ENCODE measurements at places on chromosomes 6 and 20. TPM values are rescaled to one million over a fixed set of nuclear protein-coding genes. Genes with fewer than 3 reads are reported as not detected.

MAPK13 gene
- 72.2 TPM for total RNA-seq

THBD gene
- total RNA-seq: 11.6 TPM

ANGPT4 gene
- 0.20 TPM for total RNA-seq

GATA5 gene
- 8.7 TPM for total RNA-seq

SPAG4 gene
- 7.2 TPM for total RNA-seq

DNA sequence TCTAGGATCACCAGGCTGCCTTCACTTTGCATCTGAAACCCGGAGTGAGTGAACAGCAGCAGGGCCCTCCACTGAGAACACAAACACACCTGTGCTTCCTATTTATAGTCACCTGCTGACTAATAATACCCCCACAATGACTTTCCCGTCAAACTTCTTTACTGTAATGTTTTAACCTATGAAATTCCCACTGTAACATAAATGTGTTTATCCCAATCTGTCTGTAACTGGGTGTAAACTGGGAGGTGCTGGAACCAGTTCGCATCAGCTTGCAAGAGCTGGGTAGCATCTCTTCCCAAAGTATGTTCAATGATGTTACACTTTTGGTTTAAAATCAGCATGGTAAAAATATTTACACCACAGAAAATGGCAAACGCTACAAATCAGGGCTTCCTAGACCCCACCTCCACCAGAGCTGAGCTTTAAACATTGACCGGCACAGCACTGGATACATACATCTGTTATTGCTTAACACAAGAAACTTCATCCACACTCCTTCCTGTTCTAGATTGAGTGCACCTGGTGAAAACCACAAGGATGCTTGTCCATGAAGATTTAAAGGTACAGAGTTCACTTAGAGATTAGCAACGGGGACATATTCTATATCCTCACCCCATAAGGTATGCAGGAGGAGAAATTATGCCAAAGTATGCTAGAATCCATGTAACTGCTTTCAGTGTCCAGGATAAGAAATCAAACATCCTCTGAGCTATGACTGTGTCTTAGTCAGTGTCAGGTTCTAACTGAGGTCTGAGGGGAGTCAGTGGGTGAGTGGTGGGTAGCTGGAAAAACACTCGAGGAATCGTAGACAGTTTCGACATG lies 79.0 kb downstream of the ALDH8A1 start:
- DNase-seq: no peak

GRCh38 chr6:63389191-63389844 lies 69.5 kb upstream of the LGSN start:
- no peak for DNase-seq
